ENCODE measurements at places on chromosomes 6 and 20. TPM values are rescaled to one million over a fixed set of nuclear protein-coding genes. Genes with fewer than 3 reads are reported as not detected.

- DNase-seq = no peak
- H3K4me1 ChIP-seq = no peaks in the 10 kb centered on the region
- no peaks in the 10 kb centered on the region for H3K36me3 ChIP-seq
These were observed 70.0 kb upstream of the TBXT start for GRCh38 chr6:166237617-166238016.

DNA sequence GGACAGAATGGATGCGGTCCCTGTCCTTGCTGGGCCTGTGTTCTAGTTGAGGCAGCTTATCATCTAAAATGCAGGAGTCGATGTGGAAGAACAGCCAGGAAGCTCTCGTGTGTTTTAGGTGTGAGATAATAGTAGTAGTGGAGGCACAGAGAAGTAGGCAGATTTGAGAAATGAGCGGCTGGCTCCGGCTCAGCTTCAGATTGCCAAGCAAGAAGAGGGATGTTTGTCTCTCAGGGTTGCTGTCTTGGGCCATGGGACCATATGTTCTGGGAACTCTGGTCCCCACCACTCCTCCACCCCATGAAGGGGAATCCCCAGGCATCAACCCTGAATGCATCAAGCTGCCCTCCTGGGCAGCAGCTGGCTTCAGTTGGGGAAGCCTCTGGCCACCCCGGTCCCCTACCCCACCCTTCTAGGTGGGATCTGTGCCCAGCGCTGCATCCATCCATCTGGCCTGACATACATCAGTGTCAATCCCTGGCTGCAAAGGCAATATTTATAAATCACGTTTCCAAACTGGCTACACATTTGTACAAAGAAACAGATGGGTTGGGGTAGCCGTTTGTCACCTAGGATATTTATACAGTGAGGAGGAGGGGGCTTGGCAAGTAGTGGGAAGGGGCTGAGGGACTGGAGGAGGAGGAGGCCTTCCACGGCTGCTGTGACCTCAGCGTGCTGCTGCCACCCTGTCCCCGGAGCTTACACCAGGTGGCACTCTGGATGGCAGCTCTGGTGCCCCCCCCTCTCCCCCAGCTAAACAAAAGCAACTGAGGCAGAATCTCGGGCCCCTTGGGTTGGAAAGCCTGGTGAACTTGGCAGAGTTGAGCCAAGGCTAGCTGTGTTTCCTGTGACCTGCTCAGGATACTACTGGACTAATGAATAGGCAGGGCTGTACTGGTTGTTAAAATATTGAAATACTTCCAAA is 64.4 kb downstream of the CD40 start:
- H3K27ac ChIP-seq = no peak overlapping the region
- H3K4me1 ChIP-seq = peaks cover 3% of the 10 kb centered on the region
- H3K27me3 ChIP-seq = peaks cover 35% of the 10 kb centered on the region
- no peak for DNase-seq
- H3K4me3 ChIP-seq = no peak overlapping the region

DNA sequence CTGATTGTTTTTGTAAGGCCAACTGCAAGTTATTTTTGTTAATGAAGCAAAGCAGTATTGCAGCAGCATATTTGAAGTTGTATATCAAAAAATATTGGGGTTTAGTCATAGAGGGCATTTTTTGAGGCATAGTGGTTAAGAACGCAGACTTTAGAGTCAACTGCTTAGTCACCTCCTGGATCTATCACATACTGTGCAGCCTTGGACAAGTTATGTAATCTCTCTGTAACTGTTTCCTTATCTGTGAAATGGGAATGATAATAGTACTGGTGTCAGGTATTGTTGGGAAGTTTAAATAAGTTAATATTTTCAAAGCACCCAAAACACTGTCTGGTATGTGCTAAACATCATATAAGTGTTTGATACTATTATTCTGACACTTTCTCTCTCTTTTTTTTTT is 27.2 kb upstream of the EFHC1 start:
- peaks cover 43% of the 10 kb centered on the region for H3K4me1 ChIP-seq
- no peak overlapping the region for H3K4me3 ChIP-seq
- H3K27me3 ChIP-seq = no peaks in the 10 kb centered on the region
- no peaks in the 10 kb centered on the region for H3K36me3 ChIP-seq

GRCh38 chr20:55472704-55473103 is 532.6 kb downstream of the CBLN4 start:
- no peaks in the 10 kb centered on the region for H3K36me3 ChIP-seq
- no peak for DNase-seq
- no peaks in the 10 kb centered on the region for H3K4me1 ChIP-seq
- no peaks in the 10 kb centered on the region for H3K27me3 ChIP-seq
- no peak overlapping the region for H3K27ac ChIP-seq

DNA sequence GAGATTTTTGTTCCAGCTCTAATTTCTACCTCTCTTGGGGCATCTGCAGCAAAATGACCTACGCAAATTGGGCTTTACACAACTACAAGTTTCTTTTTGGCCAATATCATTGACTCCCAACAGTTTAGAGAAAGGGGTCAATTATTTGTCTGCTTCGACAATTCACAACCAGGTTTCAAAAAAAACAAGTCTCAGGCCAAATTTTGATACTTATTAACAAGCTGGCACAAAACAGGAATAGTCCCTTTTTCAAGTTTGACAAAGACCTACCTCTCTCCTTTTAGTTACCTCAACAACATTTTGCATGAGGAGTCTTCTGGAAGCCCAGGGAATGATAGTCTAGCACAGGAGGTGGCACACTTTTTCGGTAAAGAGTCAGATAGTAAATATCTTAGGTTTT is 97.9 kb upstream of the TSHZ2 start:
- H3K4me1 ChIP-seq = peaks cover 10% of the 10 kb centered on the region
- H3K27me3 ChIP-seq = peaks cover 4% of the 10 kb centered on the region

DNA sequence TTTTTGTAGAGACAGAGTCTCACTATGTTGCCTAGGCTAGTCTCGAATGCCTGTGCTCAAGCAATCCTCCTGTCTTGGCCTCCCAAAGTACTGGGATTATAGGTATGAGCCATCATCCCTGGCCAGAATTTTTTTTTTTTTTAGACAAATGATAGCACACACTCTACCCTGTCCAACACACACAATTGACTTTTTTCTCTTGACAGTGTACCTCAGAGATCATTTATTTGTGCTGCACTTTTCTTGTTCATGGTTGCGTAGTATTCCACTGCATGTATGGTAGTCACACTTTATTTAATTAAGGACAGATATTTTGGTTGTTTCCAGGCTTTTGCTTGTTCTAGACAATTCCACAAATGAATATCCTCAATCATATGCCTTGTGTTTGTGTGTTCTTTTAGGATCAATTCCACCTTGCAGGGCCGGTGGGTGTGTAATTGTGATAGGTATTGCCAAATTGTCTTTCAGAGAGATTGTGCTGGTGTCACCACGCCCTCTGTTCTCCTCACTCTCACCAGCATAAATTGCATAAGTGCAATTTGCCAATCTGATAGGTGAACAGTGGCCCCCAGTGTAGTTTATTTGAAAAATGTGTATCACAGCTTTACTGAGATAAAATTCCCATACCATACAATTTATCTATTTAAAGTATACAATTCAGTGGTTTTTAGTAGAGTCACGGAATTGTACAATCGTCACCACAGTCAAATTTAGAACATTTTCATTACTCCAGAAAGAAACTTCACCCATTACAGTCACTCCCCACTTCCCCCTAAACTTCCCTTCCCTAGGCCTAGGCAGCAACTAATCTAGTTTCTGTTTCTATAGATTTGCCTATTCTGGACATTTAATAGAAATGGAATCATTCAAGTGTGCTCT is 20.1 kb downstream of the SRC start:
- H3K27ac ChIP-seq = no peak overlapping the region
- H3K36me3 ChIP-seq = peaks cover 35% of the 10 kb centered on the region
- no peak for DNase-seq
- no peaks in the 10 kb centered on the region for H3K27me3 ChIP-seq
- H3K4me1 ChIP-seq = no peaks in the 10 kb centered on the region
- no peak overlapping the region for H3K4me3 ChIP-seq

DNA sequence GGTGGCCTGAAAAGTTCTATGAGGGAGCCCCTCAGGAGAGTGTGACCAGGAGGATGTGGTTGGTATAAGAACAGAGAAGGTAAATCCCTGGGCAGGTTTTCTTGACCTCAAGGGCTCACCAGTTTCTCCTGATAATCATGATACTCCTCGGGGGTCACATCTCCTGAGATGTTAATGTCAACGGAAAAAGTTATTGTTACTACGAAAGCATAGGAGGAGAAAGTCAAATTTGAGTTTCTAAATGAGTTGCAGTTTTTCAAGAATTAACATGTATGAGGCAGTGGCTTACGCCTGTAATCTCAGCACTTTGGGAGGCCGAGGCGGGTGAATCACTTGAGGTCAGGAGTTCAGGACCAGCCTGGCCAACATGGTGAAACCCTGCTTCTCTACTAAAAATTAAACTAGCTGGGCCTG is 23.4 kb downstream of the MGME1 start:
- H3K4me3 ChIP-seq = no peak overlapping the region
- peaks cover 3% of the 10 kb centered on the region for H3K36me3 ChIP-seq
- peaks cover 4% of the 10 kb centered on the region for H3K4me1 ChIP-seq

- H3K4me1 ChIP-seq = no peaks in the 10 kb centered on the region
- H3K27me3 ChIP-seq = no peaks in the 10 kb centered on the region
- H3K4me3 ChIP-seq = no peak overlapping the region
- DNase-seq = no peak
- H3K36me3 ChIP-seq = peaks cover 10% of the 10 kb centered on the region
- H3K27ac ChIP-seq = no peak overlapping the region
These were observed 9.9 kb upstream of the CDK5RAP1 start for GRCh38 chr20:33411242-33411641.

The ADGB gene
- 0.04 TPM for total RNA-seq

The RPS6KA2 gene
- total RNA-seq = 43.1 TPM

The MEI4 gene
- 2.6 TPM for total RNA-seq

The KHDC1L gene
- total RNA-seq = not detected

Data from progenitor cell of endocrine pancreas (in vitro differentiated cells).